Panc1 (cell line): ENCODE measurements at places on chromosomes 3 and 15. TPM values are rescaled to one million over a fixed set of nuclear protein-coding genes. Genes with fewer than 3 reads are reported as not detected.

SPRED1 gene
- total RNA-seq: 29.6 TPM

GRCh38 chr3:14820156-14820555, 1.4 kb downstream of the FGD5 start:
- H3K27me3 ChIP-seq: peaks cover 13% of the 10 kb centered on the region
- no peak for DNase-seq
- no peaks in the 10 kb centered on the region for H3K36me3 ChIP-seq
- no peak overlapping the region for H3K27ac ChIP-seq

DNA sequence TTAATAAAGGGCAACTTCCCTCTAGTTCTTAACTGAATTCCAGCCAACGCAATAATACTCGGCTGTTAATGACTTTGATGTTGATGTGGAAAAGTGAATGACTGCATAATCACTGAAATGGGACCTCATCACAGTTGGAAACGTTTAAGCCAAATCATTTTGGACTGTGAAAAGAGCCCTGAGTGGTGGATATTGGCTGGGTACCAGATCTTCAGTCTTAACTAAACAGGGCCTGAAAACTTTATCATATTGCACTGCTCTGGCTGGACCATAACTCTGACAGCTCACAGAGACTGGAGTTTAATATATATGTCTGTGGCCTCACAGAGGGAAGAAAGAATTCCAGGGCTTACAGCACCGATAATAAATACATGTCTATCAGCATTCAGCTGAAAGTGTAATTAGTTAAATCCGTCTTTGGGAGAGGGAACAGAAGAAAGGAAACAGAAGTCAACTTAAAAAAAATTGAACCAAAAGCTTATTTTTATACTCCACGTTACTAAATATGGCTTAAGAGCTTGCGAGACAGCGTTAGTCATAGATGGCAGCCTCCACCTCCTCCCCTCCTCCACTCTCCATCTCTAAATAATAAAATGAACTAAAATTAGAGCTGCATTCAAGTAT, 222.3 kb upstream of the CDIN1 start:
- H3K27me3 ChIP-seq: no peaks in the 10 kb centered on the region
- no peaks in the 10 kb centered on the region for H3K4me1 ChIP-seq
- no peak overlapping the region for H3K4me3 ChIP-seq
- no peaks in the 10 kb centered on the region for H3K36me3 ChIP-seq
- no peak for DNase-seq
- H3K27ac ChIP-seq: no peak overlapping the region

DNA sequence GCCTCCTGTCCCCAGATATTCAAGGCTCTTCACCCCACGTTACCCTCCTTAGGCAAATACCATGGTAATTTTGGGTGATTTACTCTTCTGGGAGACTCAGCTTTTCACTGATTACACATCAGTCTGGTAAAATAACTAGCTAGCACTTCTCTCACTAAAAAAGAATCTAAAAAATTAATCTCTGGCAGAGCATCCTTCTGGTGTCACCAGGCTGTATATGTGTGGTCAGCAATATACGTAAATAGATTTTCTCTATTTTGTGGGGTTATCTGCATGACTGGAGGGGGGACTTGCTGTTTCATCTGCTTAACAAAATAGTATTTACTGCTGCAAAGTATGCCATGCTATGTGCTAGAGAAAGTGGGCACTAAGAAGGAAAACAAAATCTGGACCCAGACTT, 45.1 kb downstream of the LRRC28 start:
- H3K4me1 ChIP-seq: no peaks in the 10 kb centered on the region
- H3K27me3 ChIP-seq: no peaks in the 10 kb centered on the region

- peaks cover 5% of the 10 kb centered on the region for H3K4me1 ChIP-seq
- no peaks in the 10 kb centered on the region for H3K27me3 ChIP-seq
- H3K27ac ChIP-seq: peak overlapping the region; percentile 35; the same call in 1 of the 2 replicates
- DNase-seq: no peak
- H3K4me3 ChIP-seq: peak overlapping the region; percentile 74
These were observed 971 bp downstream of the CPOX start for GRCh38 chr3:98592345-98592935.

- peak overlapping the region; percentile 10; the same call in 1 of the 2 replicates for H3K27ac ChIP-seq
- peaks cover 24% of the 10 kb centered on the region for H3K4me1 ChIP-seq
- no peaks in the 10 kb centered on the region for H3K36me3 ChIP-seq
- DNase-seq: no peak
These were observed 5.0 kb downstream of the ACOX2 start for GRCh38 chr3:58531956-58532355.

DNA sequence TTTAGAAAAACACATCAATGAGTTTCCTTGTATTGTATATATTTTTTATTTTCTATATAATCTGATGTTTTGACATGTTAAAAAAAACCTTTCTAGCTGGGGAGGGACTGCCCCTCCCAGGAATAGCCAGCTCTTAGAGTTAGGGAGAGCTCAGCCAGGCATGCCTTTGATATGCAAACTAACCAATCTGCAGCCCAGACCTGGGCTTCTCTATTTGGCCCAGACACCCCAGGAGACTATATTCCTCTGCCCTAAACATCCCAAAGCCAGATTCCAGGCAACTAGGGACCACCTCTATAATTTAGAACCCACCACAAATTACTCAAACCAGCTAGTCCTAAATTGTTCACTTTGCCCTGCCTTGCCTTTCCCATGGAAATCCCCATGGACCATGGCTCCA, 390.9 kb upstream of the ADAMTS9 start:
- H3K27me3 ChIP-seq: no peaks in the 10 kb centered on the region
- H3K4me1 ChIP-seq: no peaks in the 10 kb centered on the region
- H3K4me3 ChIP-seq: no peak overlapping the region

DNA sequence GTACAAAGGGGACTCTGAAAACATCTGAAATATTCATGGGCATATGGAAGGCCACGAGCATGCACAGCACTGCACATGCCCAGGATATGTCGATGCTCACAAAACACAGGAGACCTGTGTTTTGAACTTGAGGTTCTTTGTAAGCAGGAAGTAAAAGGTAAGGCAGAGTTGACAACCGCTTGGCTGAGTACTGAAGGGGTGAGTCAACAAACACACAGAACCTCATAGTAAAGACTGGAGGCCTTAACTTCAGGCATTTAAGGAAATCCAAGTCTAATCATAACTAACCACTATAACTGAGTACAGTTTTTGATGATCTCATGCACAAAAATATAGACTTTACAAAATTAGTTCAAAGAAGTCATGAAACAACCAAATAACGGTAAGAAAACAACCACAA, 80.6 kb downstream of the MYO9A start:
- no peaks in the 10 kb centered on the region for H3K4me1 ChIP-seq
- H3K36me3 ChIP-seq: no peaks in the 10 kb centered on the region
- no peak overlapping the region for H3K27ac ChIP-seq
- no peaks in the 10 kb centered on the region for H3K27me3 ChIP-seq
- DNase-seq: peak; percentile 5

GRCh38 chr15:88818920-88819319, 15.7 kb downstream of the ACAN start:
- no peaks in the 10 kb centered on the region for H3K4me1 ChIP-seq
- no peak overlapping the region for H3K4me3 ChIP-seq
- H3K27ac ChIP-seq: no peak overlapping the region
